Stimulated activated CD4-positive, alpha-beta T cell treated with anti-CD3 and anti-CD28 coated beads, TNF-alpha, amount 100 ng/mL, for 48 hours (primary cell): ENCODE measurements at places on chromosomes 16 and 17.

- DNase-seq = no peak
Measured at GRCh38 chr16:5504064-5504781, 406.6 kb upstream of the EEF2KMT start.

DNA sequence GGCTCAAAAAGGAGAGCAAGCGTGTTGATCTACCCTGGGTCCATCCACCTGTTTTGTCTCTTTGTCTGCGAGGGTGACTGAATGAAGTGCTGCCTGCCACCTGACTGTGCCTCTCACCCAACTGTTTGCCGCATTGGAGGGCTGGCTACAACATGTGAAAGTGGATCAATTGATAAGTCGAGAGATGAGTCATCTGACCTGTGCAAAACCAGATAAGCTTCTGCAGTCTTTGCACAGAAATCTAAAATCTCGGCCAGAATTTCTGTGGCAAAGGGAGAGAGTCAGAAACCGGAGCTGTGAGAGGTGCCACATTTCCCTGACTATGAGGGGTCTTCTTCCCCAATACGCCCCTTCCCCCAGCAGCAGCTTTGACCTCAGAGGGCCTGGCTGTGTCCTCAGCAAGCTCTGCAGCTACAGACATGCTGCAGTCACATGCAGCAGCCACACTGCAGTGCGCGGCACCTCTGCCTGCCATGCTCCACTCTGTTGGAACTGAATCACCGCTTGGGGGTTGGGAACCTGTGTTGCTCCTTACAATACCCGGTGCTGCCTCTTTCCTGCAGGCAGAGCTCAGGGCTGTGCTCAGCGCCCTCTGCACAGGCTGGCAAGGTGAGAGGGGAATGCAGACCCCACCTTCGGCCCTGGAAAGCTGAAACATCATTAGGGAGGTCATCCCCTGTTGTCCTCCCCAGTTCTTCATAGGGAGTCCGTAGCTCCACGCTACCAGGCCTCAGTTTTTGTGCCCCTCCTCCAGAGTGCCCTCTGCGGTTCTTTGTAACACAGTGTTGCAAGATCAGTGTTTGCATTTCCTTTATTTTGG, 16.2 kb upstream of the HAS3 start:
- no peak for DNase-seq

DNA sequence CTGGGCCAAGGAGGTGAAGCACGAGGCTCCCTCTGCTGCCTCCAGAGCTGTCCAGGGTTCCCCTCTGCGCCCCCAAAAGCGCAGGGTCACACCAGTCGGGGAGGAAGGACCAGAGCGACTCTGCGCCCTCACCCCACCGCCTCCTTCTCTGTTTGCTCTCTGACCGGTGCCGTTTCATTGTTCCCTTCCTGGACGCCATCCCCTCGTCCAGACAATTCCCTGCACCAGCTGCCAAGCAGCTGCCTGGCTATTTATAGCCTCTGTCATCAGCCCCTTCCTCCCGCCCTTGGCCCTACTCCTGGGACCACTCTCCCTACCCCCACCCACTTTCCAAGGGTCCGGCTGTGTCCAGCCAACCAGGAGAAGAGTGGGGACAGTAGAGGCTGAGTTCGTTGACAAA, 68.8 kb upstream of the CREBBP start:
- DNase-seq = no peak

DNA sequence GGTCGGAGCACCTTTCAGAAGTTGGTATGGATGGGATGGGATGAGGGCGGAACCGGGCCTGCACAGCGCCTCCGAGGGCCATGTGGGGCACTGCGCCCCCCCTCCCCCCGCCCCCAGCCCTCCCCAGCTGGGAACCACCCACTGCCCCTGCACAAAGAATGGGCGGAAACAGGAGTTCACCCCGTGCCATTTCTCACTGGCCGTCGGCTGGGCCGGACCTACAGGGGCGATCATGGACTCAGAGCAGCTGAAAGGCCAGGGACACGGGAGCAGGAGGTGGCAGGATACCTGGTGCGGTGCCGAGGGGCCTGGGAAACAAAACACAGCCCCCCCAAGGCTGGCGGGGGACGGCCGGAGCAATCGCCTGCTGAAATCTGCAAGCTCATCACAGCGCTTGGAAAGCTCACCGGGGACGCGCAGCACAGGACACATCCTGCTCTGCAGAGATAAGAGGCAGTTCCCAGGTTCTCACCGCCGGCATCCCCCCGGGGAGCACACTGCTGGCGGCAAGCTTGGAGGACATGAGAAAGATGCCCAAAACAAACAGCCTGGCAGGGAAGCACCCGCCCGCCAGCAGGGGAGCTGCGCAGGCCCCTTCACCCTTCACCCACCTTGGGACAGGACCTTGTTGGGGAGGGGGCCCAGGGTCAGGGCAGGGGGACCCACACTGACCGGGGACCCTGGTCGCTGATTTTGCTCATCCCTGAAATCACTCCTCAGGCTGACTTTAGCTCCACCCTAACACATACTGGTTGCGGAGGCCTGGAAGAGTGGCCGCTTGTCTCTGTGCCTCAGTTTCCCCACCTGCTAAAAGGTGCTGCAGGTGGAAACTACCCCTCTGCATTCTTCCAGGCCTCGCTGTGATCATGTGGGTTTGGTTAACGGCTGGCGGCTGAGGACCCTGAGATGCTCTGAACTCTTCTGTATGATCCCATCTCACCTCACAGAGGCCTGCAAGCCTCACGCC, 263.9 kb downstream of the C16orf95 start:
- DNase-seq = no peak

DNA sequence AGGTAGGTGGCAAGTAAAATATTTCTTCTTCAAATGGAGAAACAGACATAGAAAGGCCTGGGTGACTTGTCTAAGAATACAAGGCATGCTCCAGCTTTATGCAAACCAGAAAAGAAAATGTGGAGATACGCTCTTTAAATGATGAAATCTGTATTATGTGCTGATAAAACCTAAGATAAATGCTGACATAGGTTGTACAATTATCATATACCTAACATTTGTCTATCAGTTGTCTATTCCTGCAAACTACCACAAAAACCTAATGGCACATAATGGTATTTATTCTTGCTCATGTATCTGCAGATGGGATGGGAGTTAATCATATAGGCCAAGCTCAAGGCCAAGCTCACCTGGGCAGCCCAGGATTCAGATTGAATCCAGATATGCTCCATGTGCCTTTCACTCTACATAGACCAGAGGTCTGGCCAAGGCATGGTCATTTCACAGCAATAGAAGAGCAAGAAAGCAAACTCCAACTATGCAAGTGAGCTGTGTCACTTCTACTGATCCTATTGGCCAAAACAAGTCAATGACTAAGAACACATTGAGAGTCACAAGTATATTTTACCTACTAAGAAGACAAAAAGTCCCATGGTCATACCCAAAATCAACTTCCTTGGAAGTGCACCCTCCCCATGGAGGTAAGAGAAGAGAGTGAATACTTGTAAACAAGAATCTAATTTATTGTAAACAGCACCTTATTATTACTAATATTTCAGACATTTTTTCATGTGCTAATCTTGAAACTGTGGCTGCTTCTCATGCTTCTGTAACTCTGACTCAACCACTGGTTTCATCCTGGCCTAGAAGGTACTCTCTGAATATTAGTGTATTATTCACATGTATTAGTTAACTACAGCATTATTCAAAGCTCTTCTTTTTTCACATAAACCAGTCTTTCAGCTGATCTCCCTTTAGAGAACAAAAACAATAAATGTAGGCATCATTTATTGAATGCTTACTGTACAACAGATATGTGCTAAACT, 270.7 kb upstream of the SOX9 start:
- DNase-seq = no peak

GRCh38 chr17:3689262-3690093, 6.5 kb downstream of the P2RX5 start:
- DNase-seq = no peak

GRCh38 chr16:58938811-58939210, 204.7 kb upstream of the GOT2 start:
- no peak for DNase-seq

DNA sequence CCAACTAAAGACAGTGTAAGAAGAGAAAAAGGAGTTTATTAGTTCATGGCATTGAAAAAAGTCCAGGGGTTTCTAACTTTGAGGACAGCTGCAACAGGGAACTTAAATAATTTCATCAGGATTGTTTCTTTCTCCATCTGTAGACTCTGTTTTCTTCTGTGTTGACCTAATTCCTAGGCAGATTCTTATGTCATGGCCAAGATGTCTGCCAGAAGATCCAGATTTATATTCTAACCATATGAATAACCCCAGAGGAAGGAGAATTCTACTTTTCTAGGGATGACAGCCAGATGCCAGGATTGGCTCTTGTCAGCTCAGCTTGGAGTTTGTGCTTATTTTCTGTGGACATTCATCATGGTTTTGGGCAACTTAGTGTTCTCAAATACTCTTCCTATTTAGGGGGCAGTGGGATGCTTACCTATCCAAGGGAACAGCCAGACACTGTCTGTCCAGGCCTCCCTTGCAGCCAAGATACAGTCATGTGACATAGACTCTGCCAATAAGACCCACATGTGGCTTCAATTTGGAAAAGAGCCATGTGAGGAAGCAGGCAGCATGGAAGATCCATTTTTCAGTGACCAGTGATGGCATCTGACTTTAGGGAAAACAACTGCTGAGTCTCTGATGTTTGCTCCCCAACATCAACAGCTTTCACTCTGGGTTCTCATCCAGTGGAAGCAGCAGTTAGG, 18.2 kb downstream of the PCTP start:
- no peak for DNase-seq

DNA sequence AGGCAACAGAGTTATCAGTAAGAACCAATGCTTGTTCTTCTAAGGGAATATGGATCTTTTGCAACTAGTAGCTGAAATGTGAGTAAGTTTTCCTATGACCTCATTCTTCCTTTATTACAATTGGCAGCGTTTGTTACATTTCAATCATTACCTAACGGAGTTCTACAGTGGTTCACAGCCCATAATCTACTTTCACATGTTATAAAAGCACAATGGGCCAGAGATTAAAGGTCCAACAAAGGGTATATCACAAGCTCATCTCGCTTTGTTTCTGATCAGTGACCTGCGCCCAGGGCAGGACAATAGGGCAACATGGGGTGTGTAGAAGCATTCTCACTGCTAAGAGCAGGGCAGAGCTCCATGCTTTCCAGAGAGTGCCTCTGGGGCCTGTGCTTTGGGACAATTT, 279.9 kb upstream of the DYNLRB2 start:
- no peak for DNase-seq

DNA sequence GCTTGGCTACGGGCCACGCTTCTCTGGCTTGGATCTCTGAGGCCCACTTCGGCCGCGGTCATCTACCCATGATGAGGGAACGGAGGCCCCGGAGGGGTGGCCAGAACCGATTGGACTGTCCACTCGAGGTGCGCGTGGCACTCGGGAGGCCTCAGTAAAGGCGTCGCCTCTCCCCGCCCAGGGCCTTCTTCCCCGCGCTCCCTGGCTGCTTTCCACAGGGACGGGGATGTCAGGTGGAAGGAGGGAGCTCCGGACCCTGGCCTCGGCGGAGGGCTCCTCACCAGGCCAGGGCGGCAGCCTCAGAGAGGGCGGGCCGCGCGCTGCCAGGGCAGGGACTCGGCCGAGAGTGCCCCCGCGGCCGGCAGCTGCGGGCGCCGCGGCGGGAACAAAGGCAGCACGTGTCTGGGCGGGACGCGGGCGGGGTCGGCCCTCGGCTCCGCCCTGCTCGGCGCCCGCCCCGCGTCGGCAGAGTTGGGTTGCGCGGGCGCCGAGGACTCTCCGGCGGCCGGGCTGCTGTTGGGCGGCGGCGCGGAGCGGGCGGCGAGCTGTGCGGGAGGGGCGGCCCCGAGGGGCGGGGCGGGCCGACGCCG, 587 bp upstream of the CDK5R1 start:
- DNase-seq = peak; percentile 44

- no peak for DNase-seq
Measured at GRCh38 chr16:1677339-1677738, 740 bp upstream of the JPT2 start.

- no peak for DNase-seq
Measured at GRCh38 chr17:18371455-18371854, 6.1 kb upstream of the EVPLL start.

GRCh38 chr17:11925262-11926021, 71.8 kb downstream of the ZNF18 start:
- DNase-seq = no peak

GRCh38 chr17:9020096-9020823, 1.1 kb upstream of the NTN1 start:
- no peak for DNase-seq
